ENCODE measurements at places on chromosomes 3 and 15.

- no peak for DNase-seq
Observed at GRCh38 chr3:50972029-50972428, 297.3 kb downstream of the DOCK3 start.

DNA sequence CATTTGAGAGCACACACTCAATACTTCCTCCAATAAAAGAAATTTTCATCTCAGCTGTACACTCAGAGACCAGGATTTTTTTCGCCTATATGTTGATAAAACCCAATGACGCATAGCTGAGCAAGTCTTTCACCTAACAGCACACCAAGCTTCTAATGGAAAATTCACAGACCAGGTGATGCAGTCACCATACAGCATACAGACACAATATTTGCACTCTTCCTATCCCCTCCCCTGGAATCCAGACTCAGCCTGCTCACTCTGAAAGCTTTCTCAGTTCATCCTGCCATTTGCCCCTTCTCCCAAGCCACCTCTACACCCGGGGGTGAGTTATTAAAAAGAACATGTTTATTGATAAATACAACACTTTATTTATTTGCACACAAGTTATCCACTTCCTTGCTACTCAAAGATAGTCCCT lies 1.7 kb downstream of the TBC1D5 start:
- no peak for DNase-seq

GRCh38 chr3:190013943-190014924 lies 106.5 kb downstream of the P3H2 start:
- DNase-seq = no peak

- DNase-seq = no peak
Observed at GRCh38 chr3:187314176-187314575, 22.6 kb upstream of the MASP1 start.

DNA sequence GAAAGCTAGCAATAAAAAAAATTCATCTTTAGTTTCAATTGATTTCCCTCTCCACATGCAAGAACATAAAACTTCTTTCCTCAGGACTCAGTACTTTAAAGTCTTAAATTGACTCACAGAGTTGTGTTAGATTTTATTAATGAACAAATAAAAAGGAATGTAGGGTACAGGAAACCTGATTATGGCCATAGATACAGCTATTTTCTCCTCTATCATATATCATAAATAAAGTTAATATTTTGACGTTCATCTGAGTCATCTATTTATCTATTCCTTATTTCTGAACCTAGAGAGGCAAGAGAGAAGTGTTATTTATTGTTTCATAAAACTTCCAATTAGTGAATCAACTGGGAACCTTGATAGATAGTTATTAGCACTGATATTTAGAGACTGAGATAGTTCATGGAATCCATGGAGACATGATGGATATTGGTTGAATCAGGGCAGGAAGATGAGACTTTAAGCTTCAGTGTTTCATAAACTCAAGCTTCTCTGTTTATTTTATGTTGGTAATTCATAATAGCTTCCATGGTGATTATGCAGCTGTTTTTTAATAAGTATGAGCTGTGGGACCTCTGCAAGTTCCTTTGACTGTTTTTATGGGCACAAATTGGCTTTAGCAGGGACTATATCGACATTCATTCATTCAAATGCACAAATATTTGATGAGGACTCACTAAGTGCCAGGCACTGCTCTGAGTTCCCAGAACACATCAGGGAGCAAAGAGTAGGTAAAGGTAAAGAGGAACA lies 143.5 kb upstream of the TGFBR2 start:
- no peak for DNase-seq
